ENCODE measurements at places on chromosomes 11 and 22.

GRCh38 chr11:42255906-42256305 lies 796.5 kb upstream of the LRRC4C start:
- no peak for DNase-seq

DNA sequence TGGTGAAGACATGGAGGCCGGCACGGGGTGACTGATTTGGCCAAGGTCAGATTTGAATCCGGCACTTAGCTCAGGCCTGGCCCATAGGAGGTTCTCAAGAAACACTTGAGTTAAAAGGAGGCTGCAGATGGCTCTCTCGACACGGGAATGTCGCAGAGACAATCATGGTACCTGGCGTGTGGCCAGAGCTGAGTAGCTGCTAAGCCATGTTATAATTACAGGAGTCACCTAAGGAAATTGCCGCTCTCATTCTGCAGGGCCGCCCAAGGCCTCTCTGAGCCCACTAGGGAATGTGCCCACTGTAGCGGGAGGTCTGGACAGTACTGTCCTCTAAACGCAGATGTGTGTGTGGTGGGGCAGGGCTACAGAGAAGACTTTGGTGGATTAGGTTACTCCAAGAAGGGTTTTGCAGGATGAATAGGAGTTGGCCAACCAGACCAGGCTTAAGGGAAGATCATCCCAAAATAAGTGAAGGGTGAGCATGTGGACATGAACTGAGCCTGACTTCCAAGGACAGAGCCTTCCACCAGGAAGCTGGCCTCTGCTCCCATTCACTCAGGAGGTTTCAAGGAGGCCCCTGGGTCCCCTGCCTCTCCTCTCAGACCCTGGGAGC lies 19.3 kb upstream of the PRR5 start:
- no peak for DNase-seq

DNA sequence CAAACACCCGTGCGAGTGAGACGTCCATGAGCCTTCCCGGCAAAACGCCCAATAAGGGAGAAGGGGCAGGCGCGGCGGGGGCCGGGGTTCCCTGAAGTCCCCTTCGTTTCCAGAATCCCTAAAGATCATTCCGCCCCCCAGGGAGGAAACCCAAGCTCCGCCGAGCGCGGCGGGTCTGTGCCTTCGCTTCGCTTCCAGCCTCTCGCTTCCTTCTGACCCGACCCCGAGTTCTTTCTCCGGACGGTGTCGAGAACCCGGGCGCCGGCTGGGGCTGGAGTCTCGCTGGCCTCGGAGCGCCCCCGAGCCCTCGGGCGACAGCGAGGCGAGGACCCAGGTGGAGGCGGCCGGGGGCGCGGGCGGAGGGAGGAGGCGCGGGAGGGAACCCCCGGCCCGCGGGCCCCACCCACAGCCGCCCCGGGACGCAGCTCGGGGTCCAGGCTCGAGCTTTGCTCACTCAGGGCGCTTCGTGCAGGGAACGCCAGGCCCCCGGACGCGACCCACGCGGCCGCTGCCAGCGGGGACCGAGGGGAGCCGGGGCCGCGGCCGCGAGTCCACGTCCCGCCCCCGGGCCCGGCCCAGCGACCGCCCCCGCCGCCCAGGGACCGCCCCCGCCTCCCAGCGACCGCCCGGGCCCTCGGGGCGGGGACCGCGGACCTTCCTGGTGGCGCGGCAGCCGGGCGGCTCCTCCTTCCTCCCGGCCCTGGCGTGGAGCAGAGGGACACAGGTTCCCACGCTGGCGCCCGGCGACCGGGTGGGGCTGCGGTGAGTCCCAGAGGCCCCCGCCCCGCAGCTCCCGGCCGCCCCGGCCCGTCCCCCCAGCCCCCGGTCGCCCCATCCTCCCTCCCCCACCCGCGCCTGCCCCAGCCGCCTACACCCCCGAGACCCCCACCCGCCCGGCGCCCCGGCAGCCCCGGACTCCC lies at the start of gene PGGHG:
PGGHG (plus strand) TSS at position 649 of the 920 bp plus-strand sequence. CDS start 691 bp downstream, outside the sequence.
- DNase-seq, result peak; percentile 43

DNA sequence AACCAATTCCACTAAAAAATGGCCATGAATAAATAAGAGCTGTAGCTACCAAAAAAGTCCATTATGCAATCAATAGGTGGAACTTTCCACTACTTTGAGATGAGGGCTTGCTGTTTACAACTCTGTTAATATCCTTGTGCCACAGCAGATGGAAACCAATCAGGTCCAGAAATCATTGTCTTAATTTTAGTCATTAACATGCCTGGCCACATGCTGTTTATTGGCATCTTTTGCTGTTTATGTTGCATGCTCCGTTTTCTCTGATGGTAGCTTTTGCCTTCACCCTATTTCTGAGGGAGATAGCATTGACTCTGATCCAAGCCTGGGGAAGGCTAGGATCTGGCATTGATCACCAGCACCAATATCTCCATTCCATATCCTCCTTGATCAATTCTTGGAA lies 192.9 kb upstream of the SEZ6L start:
- no peak for DNase-seq

- peak; percentile 63 for DNase-seq
Measured at GRCh38 chr11:68436985-68437926, 23.3 kb upstream of the PPP6R3 start.

DNA sequence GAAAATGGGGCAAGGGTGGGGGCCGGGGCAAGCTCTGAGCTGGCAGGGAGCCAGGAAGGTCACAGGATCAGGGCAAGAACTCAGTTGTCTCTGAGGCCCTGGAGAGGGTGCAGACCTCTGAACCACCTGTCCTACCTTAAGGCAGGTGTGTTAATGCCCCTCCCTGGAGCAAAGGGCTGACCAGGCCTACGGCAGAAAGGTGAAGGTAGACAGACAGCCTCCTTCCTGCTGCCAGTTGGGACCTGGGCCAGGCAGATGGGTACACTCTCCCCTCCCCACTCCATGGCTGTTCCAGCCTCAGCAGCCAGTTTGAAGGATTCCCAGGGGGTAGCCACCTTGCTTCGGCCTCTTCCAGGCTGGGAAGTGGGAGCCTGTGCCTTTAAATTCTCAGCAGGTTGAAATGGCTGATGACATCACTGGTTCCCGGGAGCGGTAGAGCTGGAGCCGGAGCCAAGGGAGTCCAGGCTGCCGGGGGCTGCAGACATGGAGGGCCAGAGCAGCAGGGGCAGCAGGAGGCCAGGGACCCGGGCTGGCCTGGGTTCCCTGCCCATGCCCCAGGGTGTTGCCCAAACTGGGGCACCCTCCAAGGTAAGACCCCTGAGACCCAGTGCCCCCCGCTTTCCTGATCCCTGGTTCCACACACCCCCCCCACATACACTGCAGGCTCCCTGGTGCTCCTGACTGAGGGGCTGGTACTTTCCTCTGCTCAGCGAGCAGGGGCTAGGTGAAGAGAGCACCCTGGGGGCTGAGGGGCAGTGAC lies at the start of gene INPP5J:
INPP5J (plus strand) TSS at position 435 of the 760 bp plus-strand sequence; CDS start at position 484, 49 bp downstream.
- DNase-seq, result no peak

DNA sequence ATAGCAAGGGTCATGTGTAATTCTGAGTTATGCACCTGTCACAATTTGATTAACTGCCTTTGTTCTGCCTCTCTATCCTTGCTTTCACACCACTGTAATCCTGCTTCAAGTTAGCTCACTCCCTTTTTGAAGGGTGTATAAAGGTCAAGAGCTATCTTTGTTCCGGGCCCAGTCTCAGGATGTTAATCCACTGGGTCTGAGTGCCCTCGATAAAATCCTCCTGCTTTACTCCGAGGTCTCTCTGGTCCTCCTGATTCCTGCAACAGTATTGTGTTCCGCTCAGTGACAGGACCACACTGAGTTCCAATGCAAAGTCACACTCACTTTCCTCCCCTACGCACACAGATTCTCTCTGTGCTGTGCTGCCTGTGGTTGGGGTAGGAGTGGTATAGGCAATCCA lies 186.5 kb downstream of the DYNC2H1 start:
- no peak for DNase-seq

GRCh38 chr11:70203751-70204465 lies 812 bp downstream of the FADD start:
- DNase-seq, result peak; percentile 78

GRCh38 chr11:15800111-15800800 lies 556.1 kb downstream of the SOX6 start:
- peak; percentile 94 for DNase-seq

- DNase-seq, result no peak
Measured at GRCh38 chr11:14075118-14076078, 112.9 kb downstream of the SPON1 start.

DNA sequence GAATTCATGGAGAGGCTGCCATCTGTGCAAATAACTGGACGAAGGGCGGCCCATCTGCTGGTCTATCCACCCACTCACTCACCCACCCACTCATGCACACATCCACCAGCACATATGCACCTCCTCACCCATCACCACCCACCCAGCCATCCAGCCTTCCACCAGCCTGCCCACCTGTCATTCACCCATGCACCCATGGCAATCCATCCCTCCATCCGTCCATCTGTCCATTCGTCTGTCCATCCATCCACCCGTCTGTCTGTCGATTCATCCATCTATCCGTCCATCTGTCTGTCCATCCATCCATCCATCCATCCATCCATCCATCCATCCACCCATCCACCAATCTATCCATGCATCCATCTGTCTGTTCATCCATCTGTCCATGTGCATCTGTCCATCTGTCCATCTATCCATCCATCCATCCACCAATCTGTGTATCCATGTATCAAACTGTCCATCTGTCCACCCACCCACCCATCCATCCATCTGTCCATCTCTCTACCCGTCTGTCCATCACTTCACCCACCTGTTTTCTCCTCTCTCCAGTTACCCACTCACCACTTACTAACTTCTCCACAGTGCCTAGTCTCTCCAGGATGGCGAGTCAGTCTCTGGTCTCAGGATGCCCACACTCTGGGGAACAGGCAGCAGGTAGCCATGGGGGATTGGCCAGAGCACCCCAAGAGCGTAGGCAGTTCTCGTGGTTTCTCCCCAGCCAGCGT lies 8.9 kb downstream of the TRPM5 start:
- DNase-seq, result no peak

DNA sequence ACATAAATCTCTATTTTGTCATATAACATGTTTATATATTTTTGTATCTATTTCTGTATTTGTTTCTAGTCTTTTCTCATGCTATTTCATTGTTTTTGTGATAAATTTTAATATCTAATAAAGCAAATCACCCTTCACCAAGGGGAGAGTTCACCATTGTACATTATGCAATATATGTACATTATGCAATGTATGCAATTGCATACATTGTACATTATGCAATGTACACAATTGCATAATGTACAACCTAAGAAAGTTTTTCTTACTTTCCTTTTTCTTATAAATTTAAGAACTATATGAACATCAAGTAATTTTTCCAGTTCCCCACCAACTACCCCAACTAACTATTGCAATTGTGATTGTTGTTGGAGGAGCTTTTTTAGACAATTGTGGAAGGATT lies 44.1 kb upstream of the GLYATL2 start:
- no peak for DNase-seq
